ENCODE measurements at places on chromosomes 5 and 9.

GRCh38 chr9:99181206-99181605 is 40.5 kb downstream of the ALG2 start:
- no peak for DNase-seq

DNA sequence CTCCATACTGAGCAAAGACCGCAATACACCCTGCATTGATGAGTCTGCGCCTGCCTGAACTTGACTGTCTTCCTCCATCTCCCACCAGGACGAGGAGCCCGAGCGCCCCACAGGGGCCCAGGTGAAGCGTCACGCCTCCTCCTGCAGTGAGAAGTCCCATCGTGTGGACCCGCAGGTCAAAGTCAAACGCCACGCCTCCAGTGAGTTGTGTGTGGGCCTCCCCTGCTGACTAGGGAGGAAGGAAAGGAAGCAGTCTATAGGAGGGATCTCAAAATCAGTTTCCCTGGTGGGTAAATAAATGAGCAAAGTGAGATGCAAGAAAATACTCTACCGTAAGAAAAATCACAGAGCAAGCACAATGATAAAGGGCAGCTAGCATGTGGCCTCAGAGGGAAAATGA is 22.8 kb upstream of the GRPEL2 start:
- DNase-seq, result no peak

DNA sequence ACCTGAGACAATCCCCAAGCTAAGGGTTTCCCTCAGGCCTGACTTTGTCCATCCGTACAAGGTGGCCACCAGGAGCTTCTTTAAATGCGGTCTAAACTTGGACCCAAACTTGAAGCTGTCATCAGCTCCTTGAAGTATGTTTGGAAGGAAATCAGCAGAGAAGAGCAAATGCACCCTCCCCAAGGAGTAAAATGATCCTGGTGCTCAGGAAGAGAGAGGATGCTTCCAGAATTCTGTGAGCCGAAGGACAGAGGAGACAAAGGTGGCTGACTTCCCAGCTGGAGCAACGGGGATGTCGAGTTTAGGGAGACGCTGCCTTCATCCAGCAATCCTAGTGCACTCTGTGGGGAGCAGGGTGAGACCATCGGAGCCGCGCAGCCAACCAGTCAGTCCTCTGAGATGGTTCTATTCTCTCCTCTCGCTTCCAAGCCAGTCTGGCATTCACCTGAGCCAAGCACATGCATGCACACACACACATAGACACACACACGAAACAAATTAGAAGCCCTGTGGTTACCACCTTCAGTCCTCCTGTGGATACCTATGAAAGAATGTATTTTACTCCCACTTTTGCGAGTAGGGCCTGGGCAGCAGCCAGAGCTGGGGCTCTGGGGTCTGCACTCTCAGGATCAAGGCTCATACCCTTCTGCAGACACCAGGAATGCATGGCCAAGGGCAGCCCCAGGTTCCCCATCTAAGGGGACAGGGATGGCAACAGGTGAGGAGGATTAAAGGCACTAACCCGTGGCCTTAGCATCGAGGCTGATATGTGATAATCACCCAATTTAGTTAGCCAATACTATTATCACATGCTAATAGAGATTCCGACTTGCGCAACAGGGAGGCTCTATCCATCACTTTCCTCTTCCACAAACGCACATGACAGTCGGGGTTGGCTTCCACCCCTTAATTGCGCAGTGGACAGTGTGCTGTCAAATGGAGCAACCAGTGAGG is 75.8 kb downstream of the GTF3C4 start:
- no peak for DNase-seq

DNA sequence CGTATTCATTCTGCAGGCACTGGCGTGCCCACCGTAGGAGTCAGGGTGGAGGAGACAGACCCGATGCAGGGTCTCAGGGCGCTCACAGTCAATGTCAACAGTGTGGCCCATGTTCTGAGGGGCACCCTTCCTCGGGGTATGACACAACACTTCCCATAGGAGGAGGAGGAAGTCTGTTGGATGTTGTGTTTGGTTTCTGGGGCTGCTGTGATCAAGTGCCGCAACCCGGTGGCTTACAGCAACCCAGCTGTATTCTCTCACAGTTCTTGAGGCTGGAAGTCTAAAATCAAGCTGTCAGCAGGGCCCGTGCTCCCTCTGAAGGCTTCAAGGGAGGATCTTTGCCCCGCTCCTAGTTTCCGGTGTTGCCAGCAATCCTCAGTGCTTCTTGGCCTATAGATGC is 5.6 kb upstream of the HNRNPAB start:
- no peak for DNase-seq

GRCh38 chr5:86407711-86408110 is 210.0 kb upstream of the COX7C start:
- DNase-seq, result no peak

- no peak for DNase-seq
Measured at GRCh38 chr9:90342607-90343006, 300.0 kb downstream of the DIRAS2 start.

GRCh38 chr5:140548791-140549190 is 1.3 kb downstream of the EIF4EBP3 start:
- no peak for DNase-seq
